ENCODE measurements at places on chromosomes 5 and 9.

- DNase-seq: no peak
These were observed 1985.9 kb downstream of the EFNA5 start for GRCh38 chr5:105684799-105685198.

DNA sequence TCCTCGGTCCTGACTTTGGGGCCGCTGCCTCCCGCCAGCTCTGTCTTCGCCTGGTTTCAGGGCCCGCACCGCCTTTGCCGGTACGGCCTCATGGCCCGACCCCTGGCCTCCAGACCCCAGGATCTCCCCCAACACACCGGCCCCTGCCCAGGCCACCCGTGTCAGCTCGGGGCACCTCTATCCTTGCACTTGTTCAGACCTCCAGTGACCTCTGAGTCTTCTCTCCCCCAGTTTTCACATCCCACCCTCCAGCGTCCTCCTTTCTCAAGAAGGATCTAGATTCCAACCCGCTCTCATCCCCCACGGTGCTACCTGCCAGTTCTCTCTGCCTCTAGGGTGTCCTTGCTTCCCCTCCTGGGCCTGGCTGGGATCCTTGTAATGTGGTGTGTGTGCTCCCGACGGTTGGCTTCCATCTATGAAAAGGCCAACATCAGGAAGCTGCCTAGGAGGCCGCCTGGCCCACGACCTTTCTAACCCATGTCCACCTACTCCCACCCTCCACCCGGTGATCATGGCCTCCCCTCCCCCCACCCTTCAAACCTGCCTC, 61.1 kb downstream of the SPATA31C2 start:
- DNase-seq: no peak

- DNase-seq: peak; percentile 56
These were observed 5.3 kb downstream of the RAB14 start for GRCh38 chr9:121196389-121196788.

GRCh38 chr9:19104515-19105282, 2.0 kb upstream of the HAUS6 start:
- DNase-seq: no peak

DNA sequence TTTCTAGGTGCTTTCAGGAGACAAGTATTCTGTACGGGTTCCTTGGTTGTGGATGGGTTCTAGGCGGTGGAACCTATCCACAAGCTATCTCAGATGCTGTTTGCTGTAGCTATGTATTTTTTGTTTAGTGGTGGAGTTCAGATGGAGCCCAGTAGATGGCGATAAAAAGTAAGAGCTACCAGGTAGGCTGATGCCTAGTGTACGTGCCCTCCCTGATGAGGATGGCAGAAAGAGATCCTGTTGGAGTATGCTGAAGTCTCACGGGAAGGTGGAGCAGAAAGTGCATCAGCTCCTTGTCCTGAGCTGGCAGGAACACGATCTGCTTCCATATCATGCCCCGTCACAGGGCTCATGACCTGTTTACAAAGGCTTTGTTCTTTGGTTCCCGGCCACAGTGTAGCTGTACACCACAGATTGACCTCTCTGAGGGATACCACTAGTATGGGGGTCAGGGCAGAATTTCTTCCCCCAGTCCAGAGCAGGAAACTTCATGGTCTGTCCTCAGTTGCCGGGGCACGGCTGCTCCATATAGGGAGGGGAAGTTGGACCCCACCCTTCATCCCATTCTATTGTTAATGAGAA, 12.6 kb upstream of the UGT3A2 start:
- peak; percentile 60 for DNase-seq

DNA sequence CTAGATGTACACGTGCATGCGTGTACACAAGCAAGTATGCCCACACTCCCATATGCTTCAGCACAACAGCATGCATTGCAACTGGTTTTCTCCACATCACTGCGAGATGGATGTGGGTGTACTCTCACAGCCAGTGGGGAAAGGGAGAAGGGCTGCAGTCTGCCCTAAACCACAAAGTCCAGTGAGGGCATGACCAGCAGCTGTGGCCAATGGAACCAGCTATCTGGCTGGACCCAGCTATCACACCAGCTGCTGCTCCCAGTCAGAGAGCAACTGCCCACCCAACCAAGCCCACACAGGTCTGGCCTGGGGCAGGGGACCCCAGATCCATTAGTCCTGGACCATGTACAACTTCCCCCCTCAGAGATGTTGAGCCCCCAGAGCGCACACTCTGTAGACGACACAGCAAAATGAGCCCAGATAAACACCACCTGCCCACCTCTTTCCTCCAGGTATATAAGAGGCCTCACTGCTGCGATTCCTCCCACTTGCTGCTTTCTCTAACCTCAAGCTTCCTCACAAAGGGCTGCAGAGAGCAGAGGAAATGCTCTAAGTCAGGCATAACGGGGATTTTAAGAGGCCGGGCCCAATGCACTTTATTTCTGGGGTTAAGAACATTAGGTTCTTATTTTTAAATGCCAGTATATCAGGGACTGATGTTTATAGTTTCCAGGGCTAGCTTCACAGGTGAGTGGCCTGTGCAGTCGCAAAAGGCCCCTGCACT, 39.0 kb downstream of the SHB start:
- DNase-seq: no peak

GRCh38 chr5:31895199-31895820, 256.4 kb downstream of the PDZD2 start:
- DNase-seq: no peak

DNA sequence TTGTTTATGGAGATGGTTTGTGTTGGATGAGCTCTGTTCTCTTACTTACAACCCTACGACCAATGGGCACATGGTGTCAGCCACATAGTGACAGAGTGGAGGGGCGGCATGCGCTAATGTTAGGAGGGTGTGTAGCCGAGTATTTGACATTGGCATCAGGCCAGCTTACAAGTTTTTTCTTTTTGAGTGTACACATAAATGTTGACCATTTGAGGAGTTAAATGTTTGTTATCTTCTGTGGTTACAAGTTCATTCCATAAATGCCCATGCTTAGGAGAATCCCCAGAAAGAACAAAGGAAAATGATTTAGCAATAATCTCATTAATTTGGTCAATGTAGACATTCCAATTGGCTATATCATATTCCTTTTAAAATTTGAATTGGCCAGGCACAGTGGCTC, 180.1 kb upstream of the ELL2 start:
- no peak for DNase-seq

- DNase-seq: no peak
These were observed 278.7 kb upstream of the ISL1 start for GRCh38 chr5:51104556-51104955.

- no peak for DNase-seq
These were observed 11.9 kb upstream of the CLIC3 start for GRCh38 chr9:137008312-137008711.

DNA sequence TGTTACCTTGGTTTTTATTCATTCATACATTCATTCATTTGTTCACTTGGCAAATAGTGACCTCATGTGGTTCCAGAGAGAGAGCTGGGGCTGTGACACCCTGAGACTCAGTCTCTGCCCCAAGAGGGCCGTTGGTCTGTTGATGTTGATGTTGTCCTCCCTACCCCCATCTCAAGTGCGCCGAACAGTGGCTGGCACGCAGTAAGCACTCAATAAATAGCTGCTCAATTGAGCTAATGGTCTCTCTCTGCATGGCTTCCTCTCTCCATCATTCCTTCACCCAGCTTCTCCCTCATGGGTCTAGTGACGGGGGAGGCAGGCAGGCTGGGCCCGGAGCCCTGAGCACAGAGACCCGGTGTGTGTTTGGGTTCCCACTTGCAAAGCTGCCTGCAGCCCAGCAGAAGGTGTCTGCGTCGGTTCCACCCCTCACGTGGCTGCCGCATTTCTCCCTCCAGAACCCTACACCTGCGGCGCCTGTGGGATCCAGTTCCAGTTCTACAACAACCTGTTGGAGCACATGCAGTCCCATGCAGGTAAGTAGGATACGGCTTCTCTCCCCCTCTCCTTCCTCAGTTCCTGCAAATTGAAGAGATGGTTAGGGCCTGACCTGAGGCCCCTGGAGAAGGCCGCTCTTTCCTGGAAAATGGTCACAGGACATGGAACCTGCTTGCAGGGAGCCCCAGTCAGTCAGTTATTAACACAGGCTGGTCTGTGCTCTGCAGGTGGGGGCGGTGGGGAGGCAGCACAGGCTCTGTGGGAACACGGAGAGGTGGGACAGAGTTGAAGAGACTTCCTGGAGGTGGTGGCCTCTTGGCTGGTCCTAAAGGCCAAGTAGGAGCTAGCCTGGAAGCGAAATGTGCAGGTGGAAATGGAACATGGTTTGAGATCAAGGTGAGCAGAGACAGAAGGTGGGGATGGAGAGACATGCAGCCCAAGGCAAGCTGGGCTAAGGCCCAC, 42.0 kb downstream of the AMBP start:
- no peak for DNase-seq

All from erythroblast (primary cell).